ENCODE measurements at places on chromosomes 16 and 17.

GRCh38 chr16:70688246-70688742 is 2.4 kb upstream of the MTSS2 start:
- DNase-seq = no peak

DNA sequence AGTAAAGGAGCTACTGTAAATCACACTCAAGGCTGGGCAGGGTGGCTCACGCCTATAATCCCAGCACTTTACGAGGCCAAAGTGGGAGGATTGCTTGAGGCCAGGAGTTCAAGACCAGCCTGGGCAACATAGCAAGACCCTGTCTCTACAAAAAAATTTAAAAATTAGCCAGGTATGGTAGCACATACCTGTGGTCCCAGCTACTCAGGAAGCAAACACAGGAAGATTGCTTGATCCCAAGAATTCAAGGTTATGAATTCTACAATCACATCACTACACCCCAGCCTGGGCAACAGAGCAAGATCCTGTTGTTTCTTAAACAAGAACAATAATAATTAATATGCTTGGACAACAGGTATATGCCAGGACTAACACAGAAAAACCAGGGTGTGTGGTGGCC is 13.2 kb downstream of the RHBDL3 start:
- DNase-seq = no peak

DNA sequence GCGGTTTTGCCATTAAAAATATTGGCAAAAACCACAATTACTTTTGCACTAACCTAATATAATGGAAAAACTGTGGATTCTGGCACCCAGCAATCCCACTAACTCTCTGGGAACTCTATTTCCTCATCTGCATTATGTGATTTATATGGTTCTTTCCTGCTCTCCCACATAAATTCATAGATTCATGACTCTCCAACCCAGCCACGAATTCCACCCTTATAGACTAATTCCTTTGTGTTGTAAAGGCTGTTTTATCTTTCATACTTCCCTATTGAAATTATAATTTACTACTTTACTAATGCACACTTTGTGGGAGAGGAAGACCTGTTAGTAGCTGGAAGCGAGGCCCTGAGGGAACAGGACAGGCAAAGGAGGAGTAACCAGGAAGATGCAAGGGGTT is 88.4 kb upstream of the GNAO1 start:
- DNase-seq = no peak

- DNase-seq = no peak
These were observed 52.6 kb downstream of the PIGL start for GRCh38 chr17:16269658-16270057.

- DNase-seq = no peak
These were observed 80.8 kb upstream of the RNU2-1 start for GRCh38 chr17:43314611-43315011.
